Stimulated activated CD8-positive, alpha-beta memory T cell treated with anti-CD3 and anti-CD28 coated beads, Interleukin-4, amount 100 ng/mL, for 1 hour (primary cell): ENCODE measurements at places on chromosomes 12 and 14.

DNA sequence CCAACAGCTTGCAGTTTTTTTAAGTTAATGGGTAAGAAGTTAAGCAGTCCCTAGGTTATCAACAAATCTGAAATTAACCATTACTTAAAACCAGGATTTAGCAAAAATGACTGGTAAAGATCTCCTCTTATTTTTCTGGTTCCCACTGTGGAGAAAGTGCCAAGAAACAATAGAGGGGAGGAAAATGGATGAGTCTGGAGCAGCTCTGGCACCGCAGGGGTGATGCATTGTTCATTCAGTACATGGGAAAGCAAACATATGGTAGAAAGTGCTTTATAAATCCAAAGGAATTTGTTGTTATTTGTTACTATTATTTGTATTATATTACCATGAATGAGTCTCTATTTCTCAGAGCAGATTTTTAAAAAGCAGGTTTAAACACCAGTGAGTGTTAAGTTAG, 92.2 kb downstream of the DYRK2 start:
- no peak for DNase-seq

GRCh38 chr12:109606320-109607028, 32.9 kb downstream of the MVK start:
- DNase-seq = no peak

- DNase-seq = no peak
Measured at GRCh38 chr12:108079721-108080120, 49.4 kb upstream of the WSCD2 start.

DNA sequence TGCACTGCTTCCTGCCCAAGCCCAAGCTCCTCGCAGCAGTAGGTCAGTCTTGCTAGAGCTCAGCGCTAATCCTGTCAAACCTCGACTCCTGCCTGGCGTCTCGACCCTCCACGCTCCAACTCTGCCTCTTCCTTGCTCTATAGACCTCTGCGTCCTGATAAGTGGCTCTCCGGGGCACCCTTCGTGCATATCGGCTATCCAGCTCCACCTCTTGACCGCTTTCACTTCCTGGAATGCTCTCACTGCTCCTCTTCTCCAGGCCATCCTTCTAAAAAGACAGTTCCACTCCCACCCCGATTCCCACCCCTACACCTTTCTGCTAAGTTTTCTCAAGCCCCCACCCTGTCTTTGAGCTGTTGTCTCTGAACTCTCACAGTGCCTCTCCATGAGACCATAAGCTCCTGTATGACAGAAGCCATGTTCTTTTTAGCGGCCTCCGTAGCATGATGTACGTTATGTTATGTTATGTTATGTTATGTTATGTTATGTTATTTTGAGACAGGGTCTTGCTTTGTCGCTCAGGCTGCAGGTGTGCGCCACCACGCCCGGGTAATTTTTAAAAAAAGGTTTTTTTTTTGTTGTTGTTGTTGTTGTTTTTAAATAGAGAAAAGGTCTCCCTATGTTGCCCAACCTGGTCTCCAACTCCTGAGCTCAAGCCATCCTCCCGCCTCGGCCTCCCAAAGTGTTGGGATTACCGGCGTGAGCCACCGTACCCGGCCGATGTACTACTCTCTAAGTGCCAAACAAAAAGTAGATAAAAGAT, 601 bp downstream of the COX14 start:
- no peak for DNase-seq

- DNase-seq = no peak
Measured at GRCh38 chr14:21825149-21825743, 151.6 kb upstream of the OR4E1 start.

GRCh38 chr14:96177766-96178375, 26.8 kb upstream of the BDKRB2 start:
- no peak for DNase-seq

GRCh38 chr14:23704890-23705289, 68.7 kb downstream of the DHRS2 start:
- no peak for DNase-seq

- no peak for DNase-seq
Measured at GRCh38 chr14:41299924-41300323, 306.8 kb upstream of the LRFN5 start.

GRCh38 chr14:53109105-53110041, 43.8 kb downstream of the DDHD1 start:
- no peak for DNase-seq

DNA sequence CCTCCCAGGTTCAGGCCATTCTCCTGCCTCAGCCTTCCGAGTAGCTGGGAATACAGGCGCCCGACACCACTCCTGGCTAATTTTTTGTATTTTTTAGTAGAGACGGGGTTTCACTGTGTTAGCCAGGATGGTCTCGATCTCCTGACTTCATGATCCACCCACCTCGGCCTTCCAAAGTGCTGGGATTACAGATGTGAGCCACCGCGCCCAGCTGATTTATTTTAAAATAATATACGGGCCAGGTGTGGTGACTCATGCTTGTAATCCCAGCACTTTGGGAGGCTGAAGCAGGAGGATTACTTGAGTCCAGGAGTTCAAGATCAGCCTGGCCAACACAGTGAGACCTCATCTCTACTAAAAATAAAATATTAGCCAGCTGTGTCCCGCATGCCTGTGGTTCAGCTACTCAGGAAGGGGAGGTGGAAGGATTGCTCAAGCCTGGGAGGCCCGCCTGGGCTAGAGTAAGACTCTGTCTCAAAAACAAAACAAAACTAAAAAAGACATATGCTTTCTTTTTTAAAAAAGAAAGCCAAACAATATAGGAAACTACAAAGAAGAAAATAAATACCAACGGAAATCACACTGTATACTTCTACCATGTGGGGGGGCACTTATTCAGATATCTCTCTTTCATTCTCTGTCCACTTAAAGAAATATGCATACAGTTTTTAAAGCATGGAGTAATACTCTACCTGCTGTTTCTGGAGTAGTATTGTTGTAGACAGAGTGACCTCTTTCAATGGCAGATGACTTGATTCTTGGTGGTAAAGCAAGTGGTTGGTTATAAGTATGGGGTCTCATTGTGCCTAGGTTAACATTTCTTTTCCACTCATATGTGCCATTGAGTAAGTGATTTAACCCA, 930 bp upstream of the MIA2 start:
- no peak for DNase-seq

DNA sequence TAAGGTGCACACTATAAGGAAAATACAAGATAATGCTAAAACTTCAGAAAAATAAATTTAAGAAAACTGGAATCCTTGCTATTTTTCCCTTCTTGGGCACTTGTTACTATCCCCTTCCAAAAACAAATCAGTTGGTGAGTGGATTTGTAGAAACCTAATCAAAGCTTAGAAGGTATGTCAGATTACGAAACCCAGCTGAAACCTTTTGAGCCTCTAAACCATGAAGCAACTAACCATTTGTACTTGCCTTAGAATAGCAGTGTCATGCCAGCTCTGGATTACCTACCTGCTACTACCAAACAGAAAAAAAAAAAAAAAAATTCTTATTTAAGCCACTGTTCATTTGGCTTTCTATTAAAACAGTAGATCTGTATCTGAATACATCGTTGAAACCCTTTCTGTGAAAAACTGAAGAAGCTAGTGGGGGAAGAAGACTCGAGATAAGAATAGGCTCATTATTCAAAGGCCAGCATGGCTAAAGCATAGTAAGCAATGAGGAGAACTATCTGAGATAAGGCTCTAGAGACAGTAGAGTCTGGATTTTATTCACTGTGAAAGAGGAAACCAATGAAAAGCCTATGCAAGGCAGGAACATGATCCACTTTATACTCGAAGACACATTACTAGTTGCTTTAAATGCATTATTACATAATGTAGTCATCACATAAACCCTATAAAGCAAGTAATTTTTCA, 30.2 kb downstream of the OSBPL8 start:
- DNase-seq = no peak

DNA sequence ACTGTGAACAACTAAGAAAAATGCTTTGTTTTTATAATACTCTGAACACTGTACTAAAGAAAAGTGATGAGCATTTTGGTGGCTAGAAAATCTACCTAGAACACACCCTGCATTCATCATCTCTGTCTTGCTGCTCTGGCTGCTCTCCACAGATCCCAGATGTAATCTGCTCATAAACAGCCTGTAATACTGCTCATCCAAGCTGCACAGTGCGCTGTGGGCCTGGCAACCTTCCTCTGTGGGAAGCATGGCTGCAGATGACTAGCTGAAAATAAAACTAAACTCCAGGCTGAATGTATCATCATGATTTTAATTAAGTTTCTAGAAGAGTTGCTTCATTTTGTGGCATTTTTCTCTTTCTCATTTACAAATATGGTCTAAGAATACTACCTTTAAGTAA, 200.7 kb downstream of the SLC2A13 start:
- no peak for DNase-seq

DNA sequence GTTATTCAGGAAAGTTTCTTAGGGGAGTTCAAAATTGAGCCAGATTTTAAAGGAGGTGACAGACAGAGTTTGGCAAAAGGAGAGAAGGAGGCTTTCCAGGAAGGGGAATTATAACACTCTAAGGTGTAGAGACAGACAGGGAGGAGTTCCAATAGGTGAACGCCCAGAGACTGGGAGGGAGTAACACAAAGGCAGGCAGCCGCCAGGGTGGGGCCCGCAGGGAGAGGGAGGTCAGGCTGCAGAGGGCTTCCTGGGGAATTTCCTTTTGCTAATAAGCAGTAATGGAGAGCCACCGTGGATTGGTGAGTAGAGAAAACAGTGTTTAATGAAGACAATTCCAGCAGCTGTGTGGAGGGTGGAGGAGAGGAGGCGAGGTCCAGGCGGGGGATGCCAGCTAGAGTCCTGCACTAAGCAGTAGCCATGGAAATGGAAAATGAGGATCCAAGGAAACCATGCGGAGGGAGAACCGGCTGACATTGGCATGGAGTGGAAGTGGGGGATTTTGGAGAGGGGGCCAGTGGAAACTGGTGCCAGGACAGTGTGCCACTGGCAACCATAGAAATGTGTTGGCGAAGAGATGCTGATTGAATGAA, 22.2 kb downstream of the GRIN2B start:
- no peak for DNase-seq

DNA sequence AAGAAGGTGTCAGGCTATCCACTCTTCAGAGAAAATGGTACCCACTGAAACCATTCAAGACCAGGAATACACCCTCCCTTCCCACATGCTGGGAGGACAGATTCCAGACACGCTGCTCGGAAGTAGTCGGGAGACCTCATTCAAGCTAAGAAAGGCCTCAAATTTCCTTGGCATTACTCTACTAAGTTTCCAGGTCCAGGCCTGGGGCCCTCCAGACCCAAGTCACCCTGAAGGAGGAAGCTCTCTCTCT, 27.1 kb upstream of the RPLP0 start:
- DNase-seq = no peak

DNA sequence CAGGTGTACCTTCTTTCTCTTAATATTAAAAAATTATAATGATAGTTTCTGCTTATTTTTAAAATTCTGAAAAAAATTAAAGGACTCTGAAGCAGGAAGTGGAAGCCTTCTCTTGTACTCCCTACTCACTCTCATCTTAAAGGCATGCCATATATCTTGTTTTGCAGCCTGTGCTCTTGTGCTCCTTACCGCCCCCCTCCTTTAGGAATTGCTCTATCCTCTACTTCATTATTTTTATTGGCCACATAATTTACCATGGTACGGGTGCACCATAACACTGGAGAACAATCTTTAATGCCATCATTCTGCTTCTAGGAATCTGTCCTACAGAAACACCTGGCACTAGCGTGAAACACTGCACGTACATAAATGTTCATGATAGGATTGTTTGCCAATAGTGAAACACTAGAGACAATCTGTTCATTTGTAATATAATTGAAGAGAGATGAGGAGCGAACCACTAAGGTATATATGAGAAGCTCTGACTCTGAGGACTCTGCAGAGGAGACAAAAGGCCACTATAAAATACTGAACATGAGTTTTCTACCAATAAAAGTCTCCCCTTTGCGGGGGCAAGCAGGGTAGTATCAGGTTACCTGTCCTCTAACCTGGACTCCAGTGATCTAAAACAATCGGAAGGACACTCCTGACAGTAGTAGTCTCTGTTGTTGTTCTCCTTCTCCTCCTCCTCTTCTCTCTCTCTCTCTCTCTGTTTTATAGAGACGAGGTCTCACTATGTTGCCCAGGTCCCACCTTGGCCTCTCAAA, 6.3 kb upstream of the NYNRIN start:
- no peak for DNase-seq

GRCh38 chr12:122021193-122021821, 377 bp upstream of the BCL7A start:
- DNase-seq = no peak

DNA sequence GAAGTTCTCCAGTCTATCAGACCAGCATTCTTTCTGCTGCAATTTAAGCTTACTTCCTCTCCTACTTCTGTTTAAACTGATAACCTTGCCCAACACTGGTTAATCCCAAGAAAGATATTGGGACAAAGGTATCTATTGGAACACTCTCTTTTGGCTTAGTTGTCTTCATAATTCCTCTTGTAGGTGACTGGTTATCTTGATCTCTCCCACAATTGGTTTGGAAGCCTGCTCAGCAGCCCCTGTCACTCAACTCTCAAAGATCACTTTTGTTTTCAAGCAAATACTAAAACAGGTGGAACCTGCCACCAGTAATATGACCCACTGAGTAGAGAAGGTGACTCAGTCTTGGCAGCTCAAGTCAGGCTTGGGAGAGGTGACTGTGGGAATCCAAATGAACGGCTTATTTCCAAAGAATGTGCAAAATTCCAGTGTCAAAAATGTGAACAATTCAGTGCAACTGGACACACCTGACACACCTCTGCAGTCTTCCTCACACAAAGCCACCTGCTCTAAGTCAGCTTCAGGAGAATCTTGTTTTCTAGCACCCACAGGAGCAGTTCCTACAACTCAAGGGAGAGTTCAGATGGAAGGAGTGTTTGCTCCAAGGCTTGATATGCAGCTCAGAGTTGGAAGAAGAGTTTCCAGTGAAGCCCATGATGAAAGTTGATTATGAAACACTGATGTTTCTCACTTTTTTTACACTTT, 83.2 kb upstream of the SLC38A2 start:
- DNase-seq = no peak

GRCh38 chr14:57822081-57822480, 43.8 kb downstream of the SLC35F4 start:
- DNase-seq = no peak

- DNase-seq = no peak
Measured at GRCh38 chr14:54713379-54713778, 146.5 kb downstream of the SAMD4A start.

GRCh38 chr14:30210630-30211029, 283.0 kb upstream of the PRKD1 start:
- no peak for DNase-seq

DNA sequence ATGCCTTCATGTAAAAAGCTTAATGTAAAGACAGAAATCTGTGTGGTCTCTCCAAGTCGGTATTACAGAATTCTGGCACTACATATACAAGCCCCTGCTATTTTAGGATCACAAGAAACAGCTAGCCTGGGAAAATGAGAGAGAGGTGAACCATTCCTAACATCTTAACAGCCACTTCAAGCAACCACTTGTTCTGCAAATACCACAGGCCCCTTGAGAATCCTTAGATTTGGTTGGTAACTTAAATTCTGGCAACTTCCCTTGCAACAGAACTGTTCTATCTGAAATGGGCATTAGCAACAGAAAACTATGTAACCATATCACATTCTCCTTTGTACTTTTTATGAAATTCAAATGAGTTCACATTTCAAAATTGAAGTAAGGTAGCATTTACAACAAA, 68.5 kb downstream of the SPPL3 start:
- no peak for DNase-seq
